ENCODE measurements at places on chromosomes 3 and 15. TPM values are rescaled to one million over a fixed set of nuclear protein-coding genes. Genes with fewer than 3 reads are reported as not detected.

The CERS3 gene
- total RNA-seq, result not detected

The CYP1A2 gene
- 0.32 TPM for total RNA-seq

The CSPG4 gene
- 12.6 TPM for total RNA-seq

The ST3GAL6 gene
- 29.4 TPM for total RNA-seq

The SYNPR gene
- not detected for total RNA-seq

The ACY1 gene
- 26.5 TPM for total RNA-seq

The KLHL40 gene
- total RNA-seq, result not detected

The TRANK1 gene
- total RNA-seq, result 38.5 TPM

The RAB43 gene
- total RNA-seq, result 38.9 TPM

The HHLA2 gene
- total RNA-seq, result 0.26 TPM

The MEX3B gene
- 1.9 TPM for total RNA-seq

DNA sequence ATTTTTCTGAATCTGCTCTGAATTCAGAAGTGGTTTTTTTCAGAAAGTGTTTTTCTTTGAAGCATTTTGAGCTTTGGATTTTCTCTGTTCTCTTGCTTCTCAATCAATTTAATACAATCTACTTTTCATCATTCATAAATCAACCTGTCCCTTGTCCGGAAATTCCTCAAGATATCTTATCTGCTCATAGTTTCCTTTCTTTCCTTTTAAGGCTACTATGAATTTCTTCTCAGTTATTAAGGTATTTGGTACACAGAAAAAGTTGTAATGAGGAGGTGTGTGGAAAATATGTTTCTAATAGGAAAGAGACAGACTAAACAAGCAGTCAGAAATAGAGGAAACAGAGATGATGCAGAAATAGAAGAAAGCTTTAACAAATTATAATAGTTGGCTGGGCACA, 14.4 kb downstream of the CGGBP1 start:
- no peak for DNase-seq

DNA sequence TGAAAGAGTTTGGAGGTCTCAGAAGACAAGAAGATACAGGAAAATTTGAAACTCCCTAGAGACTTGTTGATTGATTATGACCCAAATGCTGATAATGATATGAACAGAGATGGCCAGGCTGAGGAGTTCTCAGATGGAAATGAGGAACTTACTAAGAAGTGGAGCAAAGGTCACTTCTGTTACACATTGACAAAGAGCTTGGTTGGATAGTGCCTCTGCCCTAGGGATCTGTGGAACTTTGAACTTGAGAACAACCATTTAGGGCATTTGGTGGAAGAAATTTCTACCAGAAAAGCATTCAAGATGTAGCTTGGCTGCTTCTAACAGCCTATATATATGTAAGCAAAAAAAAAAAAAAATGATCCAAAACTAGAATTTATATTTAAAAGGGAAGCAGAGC, 48.9 kb upstream of the NAALADL2 start:
- no peak for DNase-seq

DNA sequence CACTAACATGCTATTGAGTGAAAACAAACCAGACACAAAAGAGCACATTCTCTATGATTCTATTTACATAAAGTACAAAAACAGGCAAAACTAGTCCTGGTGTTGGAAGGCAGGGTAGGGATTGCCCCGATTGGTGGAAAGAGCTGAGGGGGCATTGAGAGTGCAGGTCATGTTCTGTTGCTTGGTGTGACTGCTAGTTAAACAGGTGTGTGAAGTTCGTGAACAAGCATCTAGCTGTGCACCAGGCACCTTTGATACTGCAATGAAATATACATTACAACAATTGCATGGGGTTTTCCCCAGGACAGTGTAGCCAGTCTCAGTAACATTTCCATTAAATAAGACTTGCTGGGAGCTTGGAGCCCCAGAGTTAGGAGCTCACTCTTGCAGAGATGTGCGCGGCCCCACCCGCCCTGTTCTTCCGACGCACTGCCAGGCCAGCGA, 26.3 kb upstream of the THRB start:
- DNase-seq, result no peak

- DNase-seq, result no peak
These were observed 35.2 kb downstream of the NCEH1 start for GRCh38 chr3:172675441-172676193.

- no peak for DNase-seq
These were observed 31.4 kb upstream of the POU1F1 start for GRCh38 chr3:87307805-87308204.

GRCh38 chr3:46098319-46098761, 71.1 kb upstream of the XCR1 start:
- no peak for DNase-seq

- DNase-seq, result no peak
These were observed 1.2 kb upstream of the LMCD1 start for GRCh38 chr3:8500319-8500988.

DNA sequence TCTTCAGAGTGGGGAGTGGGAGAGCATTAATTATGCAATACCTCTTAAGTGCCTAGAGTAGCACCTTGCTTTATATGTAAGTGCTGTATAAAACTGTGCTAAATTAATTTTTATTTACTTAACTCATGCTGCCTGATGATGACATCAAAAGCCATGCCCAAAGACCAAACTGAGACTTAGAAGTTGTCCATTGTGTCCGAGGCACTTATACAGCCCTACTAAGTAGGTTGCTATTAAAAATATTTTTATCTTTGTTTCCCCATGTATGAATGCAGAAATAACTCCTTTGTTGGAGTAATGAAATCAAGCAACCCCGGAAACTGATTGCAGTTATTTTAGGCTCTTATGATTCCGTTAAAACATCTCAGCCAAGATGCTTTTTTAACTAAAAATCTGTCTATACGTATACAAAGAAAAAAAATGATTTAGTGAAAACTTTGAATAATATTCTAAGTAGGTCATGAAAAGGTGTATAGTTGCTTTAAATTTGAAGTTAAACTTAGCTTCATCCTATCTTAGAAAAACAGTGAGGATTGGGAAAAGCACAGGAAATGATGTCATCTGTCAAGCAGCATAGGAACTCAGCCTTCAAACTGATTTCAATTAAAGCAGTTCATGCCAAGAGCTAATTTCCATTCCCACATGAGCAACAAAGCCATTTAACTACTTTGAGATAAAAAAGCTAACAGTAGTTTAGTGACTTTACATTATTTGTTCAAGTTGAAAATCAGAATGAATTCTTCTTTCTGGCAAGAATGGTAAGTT, 43.0 kb downstream of the FBN1 start:
- DNase-seq, result no peak

- DNase-seq, result no peak
These were observed 6.1 kb downstream of the EPB42 start for GRCh38 chr15:43214592-43215295.

- no peak for DNase-seq
These were observed 40.9 kb upstream of the PTPN23 start for GRCh38 chr3:47339951-47340350.

DNA sequence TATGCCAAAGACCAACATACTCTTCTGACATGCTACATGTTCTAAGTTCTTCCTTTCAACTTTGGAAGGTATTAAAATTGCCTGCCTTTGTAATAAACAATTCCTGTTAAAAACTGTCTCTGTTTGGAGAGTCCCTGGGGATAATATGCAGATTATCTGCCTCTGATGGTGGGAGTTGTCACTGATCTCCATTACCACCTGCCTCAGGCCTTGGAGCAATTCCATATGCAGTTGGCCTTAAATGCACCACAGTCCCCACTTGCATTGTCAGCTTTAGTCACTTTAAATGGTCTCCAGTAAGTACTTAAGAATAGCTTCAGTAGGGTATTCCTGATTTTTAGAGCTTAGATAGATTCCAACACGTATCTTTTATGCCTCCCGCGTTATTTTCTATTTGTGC, 121.1 kb upstream of the GOLIM4 start:
- DNase-seq, result no peak

- no peak for DNase-seq
These were observed 775 bp upstream of the CCDC39 start for GRCh38 chr3:180680097-180680430.

DNA sequence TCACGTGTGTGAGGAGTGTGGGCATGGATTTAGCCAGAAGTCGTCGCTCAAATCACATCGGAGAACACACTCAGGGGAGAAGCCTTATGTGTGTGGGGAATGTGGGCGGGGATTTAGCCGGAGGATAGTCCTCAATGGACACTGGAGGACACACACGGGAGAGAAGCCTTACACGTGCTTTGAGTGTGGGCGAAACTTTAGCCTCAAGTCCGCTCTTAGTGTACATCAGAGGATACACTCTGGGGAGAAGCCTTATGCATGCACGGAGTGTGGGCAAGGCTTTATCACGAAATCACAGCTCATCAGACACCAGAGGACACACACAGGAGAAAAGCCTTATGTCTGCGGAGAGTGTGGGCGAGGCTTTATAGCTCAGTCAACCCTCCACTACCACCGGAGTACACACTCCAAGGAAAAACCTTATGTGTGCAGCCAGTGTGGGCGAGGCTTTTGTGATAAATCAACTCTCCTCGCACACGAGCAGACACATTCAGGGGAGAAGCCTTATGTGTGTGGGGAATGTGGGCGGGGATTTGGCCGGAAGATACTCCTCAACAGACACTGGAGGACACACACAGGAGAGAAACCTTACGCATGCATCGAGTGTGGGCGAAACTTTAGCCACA, 28.1 kb downstream of the ZNF589 start:
- no peak for DNase-seq

DNA sequence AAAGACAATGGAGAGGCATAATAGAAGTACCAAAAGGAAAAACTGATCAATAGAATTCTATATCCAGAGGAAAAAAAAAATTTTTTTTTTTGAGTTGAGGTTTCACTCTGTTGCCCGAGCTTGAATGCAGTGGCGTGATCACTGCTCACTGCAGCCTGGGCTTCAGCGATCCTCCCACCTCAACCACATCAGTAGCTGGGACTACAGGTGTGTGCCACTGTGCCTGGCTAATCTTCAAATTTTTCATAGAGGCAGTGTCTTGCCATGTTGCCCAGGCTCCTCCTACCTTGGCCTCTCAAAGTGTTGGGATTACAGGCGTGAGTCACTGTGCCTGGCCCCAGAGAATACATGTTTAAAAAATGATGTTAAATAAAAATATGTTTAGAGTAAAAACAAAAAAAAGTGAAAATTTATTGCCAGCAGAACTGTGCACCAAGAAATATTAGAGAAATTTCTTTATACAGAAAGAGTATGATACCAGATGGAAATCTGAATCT, 154.3 kb upstream of the ZBTB20 start:
- DNase-seq, result no peak

GRCh38 chr3:136334209-136334608, 84.1 kb downstream of the PCCB start:
- no peak for DNase-seq
